ENCODE measurements at places on chromosomes 7 and 10.
A peak's percentile ranks its signal among the peaks of the same experiment; 100 is the strongest.

- no peak for DNase-seq
Observed at GRCh38 chr10:51433949-51434475, 265.4 kb downstream of the CSTF2T start.

DNA sequence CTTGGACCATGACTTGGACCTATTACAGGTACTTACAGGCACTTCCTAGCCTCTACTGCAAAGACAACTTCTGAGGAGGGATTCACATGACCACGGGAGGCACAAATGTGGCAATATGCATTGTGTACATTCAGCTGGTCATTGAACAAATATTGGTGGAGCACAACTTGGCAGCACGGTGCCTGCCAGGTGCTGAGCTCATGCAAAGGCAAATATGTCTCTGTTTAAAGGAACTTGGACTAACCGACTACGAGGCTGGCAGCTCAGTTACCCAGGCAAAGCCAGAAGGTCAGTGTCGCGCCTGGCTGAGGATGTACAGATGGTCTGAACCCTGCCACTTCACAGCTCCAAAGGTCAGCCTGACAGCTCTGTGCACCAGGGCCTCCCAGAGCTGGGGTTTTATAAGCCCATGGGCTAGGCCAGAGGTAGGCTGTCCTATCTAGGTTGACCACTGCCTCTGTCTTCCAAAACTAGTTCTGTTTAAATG, 6.1 kb downstream of the DENND11 start:
- DNase-seq: peak; percentile 53

DNA sequence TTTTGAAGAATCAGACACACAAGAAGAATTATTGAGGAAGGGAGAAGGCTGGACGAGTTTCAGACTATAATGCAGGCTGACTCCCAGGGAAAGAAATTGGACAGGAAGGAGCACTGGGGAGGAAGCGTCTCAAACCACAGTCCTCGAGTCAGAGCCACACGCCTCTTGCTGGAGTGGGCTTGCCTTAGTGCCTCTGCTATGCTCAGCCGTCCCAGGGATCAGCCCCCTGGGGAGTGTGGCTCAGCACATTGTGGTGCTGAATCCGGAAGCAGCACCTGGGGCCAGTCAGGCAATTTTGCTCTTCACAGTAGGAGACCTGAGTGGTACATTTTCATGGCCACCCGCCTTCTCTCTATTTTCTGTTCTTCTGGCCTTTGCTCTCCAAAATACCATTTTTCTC, 67.4 kb upstream of the SLC35G1 start:
- no peak for DNase-seq

- no peak for DNase-seq
Observed at GRCh38 chr10:33731322-33731721, 396.9 kb upstream of the NRP1 start.

DNA sequence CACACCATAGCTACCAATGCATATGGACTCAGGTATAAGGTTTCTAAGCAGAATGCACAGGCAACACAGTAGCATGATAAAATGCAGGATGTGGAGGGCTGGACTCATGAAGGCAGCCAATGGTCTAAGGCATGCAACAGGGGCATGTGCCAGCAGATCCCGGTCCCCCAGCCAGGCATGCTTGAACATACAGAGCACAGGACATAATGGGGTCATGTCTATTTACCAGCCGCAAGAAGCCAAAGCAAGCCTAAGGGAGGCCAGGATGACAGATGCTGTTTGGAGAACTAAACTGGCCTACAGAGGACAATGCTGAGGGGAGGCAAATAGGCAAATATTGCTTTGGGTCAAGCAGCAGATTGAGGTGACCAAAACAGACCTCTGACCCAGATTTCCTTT, 60.0 kb upstream of the PDLIM1 start:
- no peak for DNase-seq

DNA sequence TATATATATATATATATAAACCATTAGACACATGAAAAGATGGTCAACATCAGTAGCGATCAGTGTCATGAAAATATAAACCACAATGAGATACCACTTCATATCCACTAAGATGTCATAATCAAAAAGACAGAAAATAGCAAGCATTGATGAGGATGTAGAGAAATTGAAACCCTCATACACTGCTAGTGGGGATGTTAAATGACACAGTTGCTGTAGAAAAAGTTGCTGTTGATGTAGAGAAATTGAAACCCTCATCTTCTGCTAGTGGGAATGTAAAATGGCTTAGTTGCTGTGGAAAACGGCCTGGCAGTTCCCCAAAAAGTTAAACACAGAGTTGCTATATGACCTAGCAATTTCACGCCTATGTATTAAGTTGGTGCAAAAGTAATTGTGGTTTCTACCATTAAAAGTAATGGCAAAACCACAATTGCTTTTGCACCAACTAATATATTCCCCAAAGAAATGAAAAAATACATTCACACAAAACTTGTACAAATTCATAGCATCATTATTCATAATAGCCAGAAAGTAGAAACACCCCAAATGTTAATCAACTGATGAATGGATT, 120.5 kb upstream of the ZWINT start:
- DNase-seq: no peak

GRCh38 chr10:3248526-3249306, 76.1 kb upstream of the PITRM1 start:
- DNase-seq: no peak

GRCh38 chr7:88361357-88361756, 54.7 kb upstream of the STEAP4 start:
- no peak for DNase-seq

DNA sequence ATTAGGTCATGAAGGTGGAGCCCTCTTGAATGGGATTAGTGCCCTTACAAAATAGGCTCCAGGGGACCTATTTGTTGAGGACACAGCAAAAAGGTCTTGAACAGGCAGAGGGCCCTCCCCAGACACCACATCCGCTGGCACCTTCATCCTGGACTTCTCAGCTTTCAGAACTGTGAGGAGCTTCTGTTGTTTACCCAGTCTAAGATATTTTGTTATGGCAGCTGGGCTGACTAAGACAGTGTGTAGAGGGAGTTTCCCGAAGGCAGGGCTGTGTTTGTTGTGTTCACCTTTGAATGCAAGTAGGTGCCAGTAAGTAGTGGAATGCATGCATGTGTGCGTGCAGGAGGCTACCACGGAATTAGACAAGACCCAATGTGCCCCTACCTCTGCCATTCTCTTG, 106.7 kb downstream of the PTPRE start:
- DNase-seq: no peak

DNA sequence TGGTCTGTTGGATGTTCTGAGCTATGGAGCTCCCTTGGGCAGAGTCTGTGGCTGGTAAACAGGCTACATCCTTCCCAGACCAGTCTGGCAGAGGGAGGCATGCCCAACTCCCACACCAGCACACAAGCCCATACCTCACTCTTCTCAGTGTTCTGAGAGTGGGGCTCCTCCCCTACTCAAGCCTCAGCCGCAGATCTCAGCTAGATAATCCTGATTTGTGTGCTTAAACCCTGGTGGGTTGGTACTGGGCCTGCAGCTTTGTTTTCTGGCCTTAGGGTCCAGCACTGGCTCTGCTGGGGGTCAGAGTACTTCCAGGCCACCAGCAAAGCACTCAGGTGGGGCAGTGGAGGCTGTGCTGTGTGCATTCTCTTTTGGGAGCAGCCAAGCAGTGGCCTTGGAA, 70.4 kb downstream of the MGAM2 start:
- no peak for DNase-seq

- no peak for DNase-seq
Observed at GRCh38 chr7:84469034-84469433, 274.4 kb upstream of the SEMA3A start.

GRCh38 chr10:120019568-120019967, 127.0 kb downstream of the SEC23IP start:
- no peak for DNase-seq

GRCh38 chr10:98328163-98328562, 60.2 kb upstream of the LOXL4 start:
- no peak for DNase-seq

DNA sequence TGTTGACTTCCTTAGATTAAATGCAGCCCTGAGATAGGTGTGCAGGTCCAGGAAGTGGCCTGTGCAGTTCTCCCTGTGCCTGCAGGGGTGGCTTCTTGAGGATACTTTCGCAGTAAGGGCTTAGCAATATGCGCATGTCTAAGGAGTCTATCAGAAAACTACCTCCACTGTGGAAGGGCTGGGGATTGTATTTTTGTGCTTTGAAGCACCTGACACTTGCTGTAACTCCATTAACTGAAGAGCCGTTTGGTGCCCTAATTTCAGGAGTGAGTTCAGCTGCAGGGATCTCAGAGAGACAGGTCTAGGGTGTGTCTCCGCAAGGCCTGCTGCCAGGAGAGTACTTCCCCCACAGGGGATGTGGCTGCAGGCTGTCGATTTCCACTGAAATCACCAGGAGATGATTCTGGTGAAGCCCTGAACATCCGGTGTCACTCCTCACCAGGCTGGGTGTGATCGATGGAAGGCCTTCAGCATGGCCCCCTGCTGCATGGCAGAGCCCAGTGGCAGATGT, 35.5 kb downstream of the IKZF1 start:
- no peak for DNase-seq

- no peak for DNase-seq
Observed at GRCh38 chr10:119598397-119598796, 1.6 kb upstream of the TIAL1 start.

DNA sequence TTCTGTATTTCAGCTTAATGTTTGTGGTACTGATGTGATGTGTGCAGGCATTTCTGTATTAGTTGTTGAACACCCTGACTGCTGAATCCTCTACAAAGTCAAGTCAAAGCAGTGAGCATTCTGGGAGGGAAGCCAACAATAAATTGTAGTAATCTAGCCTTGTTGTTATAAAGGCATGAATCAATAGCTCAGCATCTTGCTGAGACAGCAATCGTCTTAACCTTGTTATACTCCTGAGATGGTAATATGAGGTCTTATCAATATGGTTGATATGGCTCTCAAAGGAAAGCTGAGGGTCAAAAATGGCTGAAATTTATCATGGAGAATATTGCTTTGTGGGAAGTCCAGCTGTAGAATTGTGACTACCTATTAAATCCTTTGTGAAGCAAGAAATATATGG, 299.4 kb downstream of the DNAJB9 start:
- no peak for DNase-seq

GRCh38 chr10:77800320-77800719, 126.2 kb downstream of the DLG5 start:
- no peak for DNase-seq

DNA sequence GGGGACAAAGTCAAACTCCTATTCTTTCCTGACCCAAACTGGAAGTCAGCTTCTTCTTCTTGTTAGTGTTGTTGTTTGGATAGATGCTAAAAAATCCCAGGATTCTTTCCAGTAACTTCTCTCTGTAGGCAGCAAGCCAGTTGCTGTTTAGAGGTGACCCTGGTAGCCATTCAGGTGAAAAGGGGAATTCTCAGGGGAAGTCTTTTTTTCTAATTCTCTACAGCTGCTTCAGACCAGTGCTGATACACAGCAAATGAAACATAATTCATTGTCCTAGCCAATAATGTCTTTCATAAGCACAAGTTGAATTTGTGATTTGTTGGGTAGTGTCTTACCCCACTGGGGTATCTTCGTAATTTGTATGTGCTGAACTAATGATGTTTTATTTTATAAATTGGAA, 357.3 kb downstream of the BBS9 start:
- no peak for DNase-seq

DNA sequence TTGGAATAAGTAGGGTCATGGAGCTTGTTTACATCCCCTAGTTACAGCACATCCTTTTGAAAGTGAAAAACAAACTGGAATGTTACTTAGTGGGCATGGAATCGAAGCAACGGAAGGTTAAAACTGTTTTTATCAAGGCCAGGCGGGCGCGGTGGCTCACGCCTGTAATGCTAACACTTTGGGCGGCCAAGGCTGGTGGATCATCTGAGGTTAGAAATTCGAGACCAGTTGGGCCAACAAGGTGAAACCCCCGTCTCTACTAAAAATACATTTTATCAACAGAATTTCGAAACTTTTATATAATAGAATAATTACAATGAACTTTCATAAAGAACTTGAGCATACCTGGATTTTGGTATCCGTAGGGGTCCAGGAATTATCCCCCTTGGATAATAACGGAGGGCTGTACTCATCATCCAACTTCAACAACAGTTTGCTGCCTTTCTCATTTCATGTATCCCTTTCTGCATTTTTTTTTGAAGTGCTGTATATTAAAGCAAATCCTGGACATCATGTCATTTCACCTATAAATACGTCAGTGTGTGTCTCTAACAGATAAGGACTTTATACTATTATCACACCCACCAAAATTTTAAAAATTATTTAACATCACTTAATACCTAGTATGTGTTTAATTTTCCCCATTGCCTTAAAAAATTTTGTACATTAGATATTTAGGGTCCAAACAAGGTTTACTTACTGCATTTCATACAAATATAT, 1.3 kb upstream of the TMED4 start:
- no peak for DNase-seq

- no peak for DNase-seq
Observed at GRCh38 chr7:39845006-39845405, 105.0 kb upstream of the CDK13 start.

- DNase-seq: no peak
Observed at GRCh38 chr10:96639899-96640298, 53.1 kb upstream of the TM9SF3 start.

- no peak for DNase-seq
Observed at GRCh38 chr10:75303045-75303777, 67.5 kb upstream of the COMTD1 start.

DNA sequence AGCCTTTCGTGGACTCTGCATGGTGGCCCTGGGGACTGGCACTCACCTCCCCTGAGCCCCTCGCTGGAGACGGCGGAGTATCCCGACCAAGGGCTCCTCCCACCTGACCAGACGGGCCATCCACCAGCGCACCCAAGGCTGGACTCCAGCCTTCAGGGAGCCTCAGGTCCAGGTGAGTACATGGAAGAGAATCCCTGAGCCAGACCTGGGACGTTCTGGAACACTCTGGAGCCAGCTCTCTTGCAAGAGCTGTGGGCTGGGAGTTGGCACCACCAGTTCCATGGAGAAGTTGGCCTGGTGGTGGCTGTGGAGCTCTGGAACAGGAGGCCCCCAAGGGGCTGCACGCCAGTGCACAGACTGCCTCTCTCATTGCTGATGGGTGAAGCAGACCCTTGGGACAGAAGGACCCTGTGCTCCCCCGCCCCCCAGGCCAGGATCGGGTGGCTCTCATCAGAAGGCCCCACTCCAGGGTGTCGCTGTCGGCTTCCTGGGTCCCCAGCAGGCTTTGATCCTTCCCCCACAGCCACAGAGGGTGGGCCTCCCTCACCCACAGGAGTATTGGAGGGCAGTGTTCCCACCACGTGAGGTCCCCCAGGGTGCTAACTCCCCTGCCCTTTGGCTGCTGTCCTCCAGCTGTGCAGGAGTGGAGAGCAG, 189.9 kb downstream of the EBF3 start:
- no peak for DNase-seq

- peak; percentile 96 for DNase-seq
Observed at GRCh38 chr7:5423976-5424748, 528 bp upstream of the TNRC18 start.

- no peak for DNase-seq
Observed at GRCh38 chr10:108620821-108621534, 1302.3 kb downstream of the XPNPEP1 start.

Data from HuH-7 (cell line).